Activated CD4-positive, alpha-beta memory T cell treated with anti-CD3 and anti-CD28 coated beads for 36 hours (primary cell): ENCODE measurements at places on chromosomes 4 and X.

GRCh38 chrX:14776901-14777300, 96.0 kb downstream of the FANCB start:
- no peaks in the 10 kb centered on the region for H3K36me3 ChIP-seq
- no peak for DNase-seq
- H3K4me1 ChIP-seq: no peaks in the 10 kb centered on the region
- no peak overlapping the region for H3K4me3 ChIP-seq
- no peaks in the 10 kb centered on the region for H3K27me3 ChIP-seq
- H3K27ac ChIP-seq: no peak overlapping the region

GRCh38 chr4:87521757-87522374, 7.3 kb downstream of the SPARCL1 start:
- no peak overlapping the region for H3K4me3 ChIP-seq
- no peaks in the 10 kb centered on the region for H3K36me3 ChIP-seq
- no peaks in the 10 kb centered on the region for H3K4me1 ChIP-seq

DNA sequence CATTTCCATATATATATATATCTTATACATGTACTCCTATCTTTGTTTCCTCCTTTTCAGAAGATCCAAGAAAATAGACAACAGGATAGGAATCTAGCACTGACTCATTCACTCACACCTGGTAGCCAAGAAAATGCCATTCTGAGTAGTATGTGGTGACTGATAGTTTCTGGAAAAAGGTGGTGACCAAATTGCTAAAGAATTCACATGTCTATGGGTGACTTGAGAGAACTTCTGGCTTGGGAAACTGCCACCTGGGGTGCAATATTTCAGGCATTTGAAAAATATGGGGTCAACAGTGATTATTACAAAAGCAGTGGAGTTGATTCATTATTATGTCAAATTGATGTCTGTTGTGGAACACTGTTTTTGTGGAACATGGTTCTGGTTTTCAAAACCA, 605.1 kb downstream of the PCDH18 start:
- no peak for DNase-seq
- no peaks in the 10 kb centered on the region for H3K4me1 ChIP-seq
- no peaks in the 10 kb centered on the region for H3K36me3 ChIP-seq
- no peak overlapping the region for H3K4me3 ChIP-seq
- H3K27ac ChIP-seq: no peak overlapping the region

DNA sequence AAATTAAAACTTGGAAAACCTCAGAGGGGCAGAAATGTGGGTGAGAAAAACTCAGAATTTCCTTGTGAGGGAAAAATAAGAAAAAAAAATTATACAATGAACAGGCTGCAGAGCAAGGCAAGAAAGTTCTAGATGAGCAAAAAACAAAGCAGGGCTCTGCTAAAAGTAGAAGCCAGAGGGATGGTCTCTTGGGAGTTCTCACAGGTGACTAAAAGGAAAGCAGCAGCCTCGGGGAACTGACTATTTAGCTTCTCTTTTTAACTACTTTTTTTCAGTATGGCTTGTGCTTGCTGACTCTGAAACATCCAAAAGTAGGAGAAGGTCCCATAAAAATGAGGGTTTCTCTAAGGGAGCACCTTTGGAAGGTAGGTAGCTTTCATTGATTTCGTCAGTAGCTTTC, 36.4 kb downstream of the PCDH19 start:
- no peak overlapping the region for H3K27ac ChIP-seq
- H3K4me1 ChIP-seq: no peaks in the 10 kb centered on the region
- no peaks in the 10 kb centered on the region for H3K36me3 ChIP-seq
- H3K27me3 ChIP-seq: peaks cover under 1% of the 10 kb centered on the region
- no peak for DNase-seq

DNA sequence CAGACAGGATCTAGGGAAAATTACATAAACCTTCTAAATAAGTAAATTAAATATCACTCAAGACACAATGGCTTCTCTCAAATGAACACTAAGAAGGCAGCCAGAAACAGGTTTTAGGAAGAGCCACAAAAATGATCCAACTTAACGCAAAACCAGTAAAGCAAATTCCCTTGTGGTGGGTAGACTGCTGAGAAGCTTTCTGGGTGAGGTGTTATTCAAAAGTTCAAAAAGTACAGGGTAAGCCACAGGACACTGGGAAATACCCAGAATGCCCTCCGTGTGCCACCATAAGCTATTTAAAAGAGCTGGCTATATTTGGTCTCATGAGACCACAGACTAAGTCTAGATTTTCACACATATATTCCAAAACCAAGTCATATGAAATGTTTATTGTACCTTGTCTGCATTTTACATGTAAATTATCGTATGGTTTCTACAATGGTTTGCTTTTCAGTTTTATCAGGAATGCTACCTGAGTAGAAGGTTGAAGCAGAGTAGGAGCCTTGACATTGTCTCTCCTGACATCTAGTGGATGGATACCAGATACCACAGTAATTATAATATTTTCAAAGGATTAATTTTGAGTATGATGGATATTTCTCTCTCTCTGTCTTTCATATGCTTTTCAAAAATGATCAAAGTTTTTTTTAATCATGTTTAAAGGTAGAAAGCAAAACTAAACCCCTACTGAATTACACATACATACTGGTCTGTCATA, 109.3 kb upstream of the KLHL13 start:
- H3K4me1 ChIP-seq: no peaks in the 10 kb centered on the region
- no peak overlapping the region for H3K27ac ChIP-seq
- H3K4me3 ChIP-seq: no peak overlapping the region
- no peaks in the 10 kb centered on the region for H3K36me3 ChIP-seq

DNA sequence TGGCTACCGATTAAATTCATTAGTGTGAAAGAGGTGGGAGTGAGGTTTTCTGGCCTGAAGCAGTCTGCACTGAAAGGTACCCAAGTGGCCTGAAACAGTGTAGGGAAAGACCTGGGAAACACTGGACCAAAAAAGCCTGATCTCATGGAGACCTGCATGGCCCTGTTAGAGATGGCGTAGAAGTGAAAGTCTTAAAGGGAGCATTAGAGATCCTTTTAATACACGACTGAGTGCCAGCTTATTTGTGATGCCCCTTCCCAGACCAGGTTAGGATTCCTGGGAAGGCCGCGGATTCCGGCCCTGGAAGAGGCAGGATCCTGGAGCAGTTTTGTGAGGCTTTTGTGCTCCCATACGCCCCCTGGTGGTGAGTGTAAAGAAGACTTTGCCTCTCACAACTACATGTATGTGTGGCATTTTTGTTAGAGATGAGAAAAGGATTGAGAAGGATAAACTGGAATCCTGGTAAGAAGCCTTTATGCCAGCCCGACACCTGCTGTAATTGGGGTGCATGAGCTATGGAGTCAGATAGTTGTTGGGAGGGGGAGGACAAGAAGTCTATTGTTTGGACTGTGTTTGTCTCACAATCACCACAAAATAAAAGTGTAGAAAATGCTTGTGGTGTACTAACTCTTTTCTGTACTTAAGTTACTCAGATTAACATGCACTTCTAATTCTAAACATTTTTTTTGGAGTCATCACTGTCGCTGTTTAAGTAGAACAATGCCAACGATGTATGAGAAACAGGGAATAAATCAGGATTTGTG, 54.0 kb downstream of the JADE1 start:
- H3K4me1 ChIP-seq: peaks cover 46% of the 10 kb centered on the region
- H3K36me3 ChIP-seq: peaks cover 52% of the 10 kb centered on the region
- no peak overlapping the region for H3K4me3 ChIP-seq
- H3K27ac ChIP-seq: peak overlapping the region; percentile 83

GRCh38 chr4:17702641-17703040, 78.8 kb downstream of the FAM184B start:
- H3K27me3 ChIP-seq: no peaks in the 10 kb centered on the region
- H3K4me1 ChIP-seq: no peaks in the 10 kb centered on the region
- H3K36me3 ChIP-seq: peaks cover 1% of the 10 kb centered on the region
- no peak for DNase-seq
- H3K4me3 ChIP-seq: no peak overlapping the region

GRCh38 chr4:152601156-152601555, 65.3 kb upstream of the FBXW7 start:
- DNase-seq: no peak
- no peaks in the 10 kb centered on the region for H3K36me3 ChIP-seq
- H3K4me3 ChIP-seq: no peak overlapping the region
- H3K27me3 ChIP-seq: no peaks in the 10 kb centered on the region

GRCh38 chrX:47840111-47840510, 3.4 kb downstream of the ZNF81 start:
- H3K4me3 ChIP-seq: no peak overlapping the region
- H3K27me3 ChIP-seq: no peaks in the 10 kb centered on the region
- no peak for DNase-seq
- no peak overlapping the region for H3K27ac ChIP-seq
- peaks cover 5% of the 10 kb centered on the region for H3K36me3 ChIP-seq
- H3K4me1 ChIP-seq: peaks cover 17% of the 10 kb centered on the region

GRCh38 chr4:73725985-73726384, 14.4 kb upstream of the CXCL8 start:
- no peaks in the 10 kb centered on the region for H3K27me3 ChIP-seq
- no peaks in the 10 kb centered on the region for H3K36me3 ChIP-seq
- H3K27ac ChIP-seq: no peak overlapping the region
- H3K4me1 ChIP-seq: no peaks in the 10 kb centered on the region
- no peak for DNase-seq

DNA sequence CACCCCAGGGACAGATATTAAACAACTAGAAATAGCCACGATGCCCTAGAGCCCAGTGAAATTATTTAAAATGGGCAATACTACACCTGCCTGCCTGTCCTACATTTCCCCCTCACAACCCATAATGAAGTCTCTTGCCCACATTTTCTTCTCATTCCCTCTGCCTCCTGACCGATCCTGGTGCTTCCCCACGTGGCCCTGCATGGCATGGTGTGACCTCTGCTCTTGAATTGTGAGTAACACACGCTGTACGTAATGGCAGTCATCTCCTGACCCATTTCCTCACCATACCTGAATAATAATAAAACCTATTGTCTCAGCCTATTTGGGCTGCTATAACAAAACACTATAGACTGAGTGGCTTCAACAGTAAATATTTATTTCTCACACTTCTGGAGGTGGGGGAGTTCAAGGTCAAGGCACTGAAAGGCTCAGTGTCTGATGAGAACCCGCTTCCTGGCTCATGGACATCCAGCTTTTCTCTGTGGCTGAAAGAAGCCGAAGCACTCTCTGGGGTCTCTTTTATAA, 77.0 kb upstream of the ENPP6 start:
- H3K4me3 ChIP-seq: no peak overlapping the region
- DNase-seq: no peak
- no peak overlapping the region for H3K27ac ChIP-seq
- H3K36me3 ChIP-seq: no peaks in the 10 kb centered on the region

DNA sequence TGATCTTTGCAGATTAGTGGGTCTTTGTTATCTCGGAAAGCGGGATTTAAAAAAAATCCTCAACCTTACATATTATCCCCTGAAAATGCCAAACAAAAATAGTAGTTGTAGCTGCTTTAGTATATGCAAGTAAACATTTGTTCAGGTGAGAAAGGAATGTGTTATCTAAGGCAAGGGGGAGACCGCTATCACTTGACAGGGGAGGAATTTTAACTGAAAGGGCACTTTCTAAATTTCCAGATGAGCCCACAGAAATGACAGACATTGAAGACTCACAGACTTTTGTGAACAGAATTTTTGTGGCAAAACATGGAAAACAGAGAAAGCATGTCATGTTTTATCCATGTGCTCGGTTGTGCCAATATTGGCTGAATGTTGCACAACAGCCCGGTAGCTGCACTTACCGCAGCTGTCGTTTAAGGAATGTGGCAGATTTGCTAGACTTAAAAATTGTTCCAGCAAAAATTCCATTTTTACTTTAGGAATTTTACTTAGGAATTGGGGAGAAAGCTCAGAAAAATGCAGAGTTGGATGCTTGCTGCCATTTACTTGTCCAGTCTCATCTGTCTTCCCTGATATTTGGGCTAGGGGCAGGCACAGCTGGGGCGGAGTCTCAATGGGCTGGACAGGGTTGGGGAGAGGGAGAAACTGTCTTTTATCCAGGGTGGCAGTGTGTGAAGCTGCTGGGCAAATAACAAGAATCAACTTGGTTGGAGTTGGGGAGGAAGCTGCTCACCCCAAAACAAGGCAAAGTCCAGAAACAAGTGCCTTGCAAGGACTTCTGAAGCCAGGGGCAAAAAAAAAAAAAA, 94.6 kb upstream of the RPS6KA3 start:
- H3K36me3 ChIP-seq: no peaks in the 10 kb centered on the region
- no peak overlapping the region for H3K27ac ChIP-seq
- H3K4me3 ChIP-seq: no peak overlapping the region
- no peaks in the 10 kb centered on the region for H3K4me1 ChIP-seq
- H3K27me3 ChIP-seq: no peaks in the 10 kb centered on the region
- no peak for DNase-seq
